ENCODE measurements at places on chromosomes 7 and 10.

GRCh38 chr10:1280466-1281404 lies 224.6 kb downstream of the WDR37 start:
- DNase-seq, result no peak

DNA sequence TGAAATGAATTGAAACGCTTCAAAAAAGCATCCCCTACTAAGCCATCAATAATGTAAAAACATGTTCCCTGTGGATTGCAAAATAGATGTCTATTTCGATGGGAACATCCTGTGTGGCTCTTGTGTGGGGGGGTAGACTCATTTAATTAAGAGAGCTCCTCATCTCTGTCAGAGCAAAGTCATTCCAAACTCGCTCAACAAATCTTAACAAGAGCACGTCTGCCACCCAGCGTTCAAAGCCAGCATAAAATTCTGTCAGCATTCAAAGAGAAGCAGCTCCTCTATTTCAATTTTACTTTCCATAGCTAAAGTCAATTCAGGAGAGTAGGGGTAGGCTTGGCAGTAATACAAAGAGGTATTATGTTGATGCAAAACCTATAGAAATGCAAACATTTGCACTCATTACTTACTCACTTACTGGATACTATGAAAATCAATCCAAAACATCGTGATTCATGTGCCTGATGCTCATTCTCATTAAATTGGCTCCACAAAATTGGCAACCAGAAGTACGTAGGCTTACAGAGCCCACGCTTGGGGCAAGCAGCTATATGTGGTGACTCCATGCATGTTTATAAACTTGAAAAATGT lies 114.9 kb downstream of the IPMK start:
- peak; percentile 69 for DNase-seq

DNA sequence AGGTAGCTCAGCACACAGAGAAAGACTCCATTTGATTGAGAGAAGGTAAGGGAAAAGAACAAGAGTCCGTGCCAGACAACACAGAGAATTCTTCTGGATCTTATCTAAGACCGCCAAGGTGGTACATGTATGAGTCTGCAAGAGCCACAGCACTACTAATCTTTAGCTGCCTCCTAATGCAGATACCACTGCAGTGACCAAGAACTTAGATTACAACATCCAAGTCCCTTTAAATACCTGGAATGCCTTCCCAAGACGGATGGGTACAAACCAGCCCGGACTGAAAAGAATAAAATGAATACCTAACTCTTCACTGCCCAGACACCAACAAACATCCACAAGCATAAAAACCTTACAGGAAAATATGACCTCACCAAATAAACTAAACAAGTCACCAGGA lies 33.3 kb downstream of the TFEC start:
- DNase-seq, result no peak

- no peak for DNase-seq
These were observed 86.1 kb upstream of the PPP2R2D start for GRCh38 chr10:131814567-131815265.

GRCh38 chr10:43230101-43230908 lies 36.6 kb downstream of the RASGEF1A start:
- no peak for DNase-seq

DNA sequence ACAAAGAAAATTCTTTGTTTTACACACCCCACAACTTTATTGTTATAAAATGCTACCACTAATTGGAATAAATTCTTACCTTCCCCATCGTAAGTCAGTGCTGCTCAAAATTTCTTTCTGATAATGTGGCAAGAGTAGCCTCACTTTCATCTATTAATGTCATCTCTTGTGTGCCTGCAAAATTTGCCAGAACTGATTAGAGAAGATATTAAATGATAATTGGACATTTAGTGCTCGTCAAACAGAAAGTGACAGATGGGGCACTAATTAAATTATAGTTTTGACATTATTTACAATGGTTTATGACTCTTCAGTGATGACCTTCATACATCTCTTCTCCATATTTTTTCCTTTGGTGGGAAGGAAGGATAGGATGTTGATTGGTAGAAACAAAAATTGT lies 690.9 kb downstream of the NXPH1 start:
- DNase-seq, result no peak

- no peak for DNase-seq
These were observed 5.8 kb downstream of the LIPJ start for GRCh38 chr10:88592381-88592780.

GRCh38 chr10:15213461-15213861 lies 45.0 kb upstream of the NMT2 start:
- DNase-seq, result no peak

DNA sequence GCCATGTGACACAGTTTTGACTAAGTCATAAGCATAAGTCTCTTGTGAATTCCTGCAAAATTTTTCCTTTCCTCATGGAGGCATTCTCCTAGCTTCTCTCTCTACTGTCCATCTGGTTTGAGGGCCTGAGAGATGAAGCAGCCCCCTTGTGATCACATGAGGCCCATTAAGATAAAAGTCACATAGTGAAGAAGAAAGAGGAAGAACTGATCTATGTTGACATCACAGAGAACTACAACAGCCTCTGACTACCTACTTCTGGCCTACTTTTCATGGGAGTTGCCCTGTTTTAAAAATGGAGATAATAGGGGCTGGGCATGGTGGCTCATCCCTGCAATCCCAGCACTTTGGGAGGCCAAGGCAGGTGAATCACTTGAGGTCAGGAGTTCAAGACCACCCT lies 50.4 kb downstream of the TFEC start:
- no peak for DNase-seq

- DNase-seq, result no peak
These were observed 115.7 kb upstream of the RET start for GRCh38 chr10:42960991-42961795.

GRCh38 chr7:149468208-149468607 lies 7.3 kb upstream of the ZNF777 start:
- peak; percentile 18 for DNase-seq

- DNase-seq, result peak; percentile 23
These were observed 19.8 kb upstream of the CPN1 start for GRCh38 chr10:100101192-100102076.
